ENCODE measurements at places on chromosomes 2 and 18. TPM values are rescaled to one million over a fixed set of nuclear protein-coding genes. Genes with fewer than 3 reads are reported as not detected.

The ZNF521 gene
- total RNA-seq: not detected

The AMER3 gene
- total RNA-seq: not detected

The C2orf78 gene
- total RNA-seq: not detected

The AKAIN1 gene
- not detected for total RNA-seq

The GATA6 gene
- total RNA-seq: 1.4 TPM

The IL36A gene
- not detected for total RNA-seq

The KCNG3 gene
- 0.54 TPM for total RNA-seq

The TRPM8 gene
- 0.34 TPM for total RNA-seq

The UGT1A1 gene
- total RNA-seq: 0.39 TPM

The PSTPIP2 gene
- total RNA-seq: 0.25 TPM

The UPP2 gene
- not detected for total RNA-seq

The PLGLB1 gene
- total RNA-seq: 0.66 TPM

The APOB gene
- total RNA-seq: 0.01 TPM

The DCC gene
- total RNA-seq: not detected

The CASP8 gene
- 26.5 TPM for total RNA-seq

The SLC30A3 gene
- total RNA-seq: 3.3 TPM

The KCNJ13 gene
- total RNA-seq: not detected

The KATNAL2 gene
- total RNA-seq: 2.6 TPM

The FAM124B gene
- total RNA-seq: 0.05 TPM

The TRAK2 gene
- 17.3 TPM for total RNA-seq

The HIBCH gene
- 14.1 TPM for total RNA-seq

The C2orf66 gene
- not detected for total RNA-seq

The TFPI gene
- total RNA-seq: 60.9 TPM

The MERTK gene
- 3.1 TPM for total RNA-seq

The ST8SIA5 gene
- total RNA-seq: not detected

The RUFY4 gene
- total RNA-seq: not detected

The GCG gene
- total RNA-seq: not detected

The SAG gene
- not detected for total RNA-seq

The ASAP2 gene
- 65.1 TPM for total RNA-seq

The AGXT gene
- total RNA-seq: not detected

The ASB18 gene
- not detected for total RNA-seq

The SCN1A gene
- total RNA-seq: not detected

The TRIM43 gene
- total RNA-seq: 0.07 TPM

The LOXHD1 gene
- not detected for total RNA-seq

The PPP1R1C gene
- 1.8 TPM for total RNA-seq

The SLC4A5 gene
- total RNA-seq: 0.34 TPM

The COL5A2 gene
- 70.6 TPM for total RNA-seq
